ENCODE measurements at places on chromosomes 5 and 9.

- no peak for ATAC-seq
These were observed 18.0 kb downstream of the PAM start for GRCh38 chr5:102773133-102773532.

GRCh38 chr5:175689147-175689991 lies 31.5 kb downstream of the HRH2 start:
- peak; percentile 11 for ATAC-seq

DNA sequence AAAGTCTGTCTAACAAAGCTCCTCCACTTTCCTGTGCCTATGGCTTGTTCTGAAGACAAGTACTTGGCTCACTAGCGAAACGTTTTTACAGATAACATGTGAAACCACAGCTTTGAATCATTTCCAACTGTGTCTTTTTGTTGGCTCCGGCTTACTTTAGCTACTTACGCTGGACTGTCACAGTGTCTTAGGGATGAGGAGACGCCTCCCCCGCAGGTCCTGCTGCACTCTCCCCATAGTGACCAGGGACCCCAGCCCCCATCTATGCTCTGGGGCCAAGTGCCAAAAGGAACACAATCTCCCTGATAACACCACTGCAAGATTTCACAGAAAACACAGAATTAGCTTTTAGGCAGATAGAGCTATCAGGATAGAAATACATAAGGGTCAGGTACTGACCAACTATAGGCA lies 219.1 kb downstream of the ADAMTS6 start:
- ATAC-seq, result no peak

DNA sequence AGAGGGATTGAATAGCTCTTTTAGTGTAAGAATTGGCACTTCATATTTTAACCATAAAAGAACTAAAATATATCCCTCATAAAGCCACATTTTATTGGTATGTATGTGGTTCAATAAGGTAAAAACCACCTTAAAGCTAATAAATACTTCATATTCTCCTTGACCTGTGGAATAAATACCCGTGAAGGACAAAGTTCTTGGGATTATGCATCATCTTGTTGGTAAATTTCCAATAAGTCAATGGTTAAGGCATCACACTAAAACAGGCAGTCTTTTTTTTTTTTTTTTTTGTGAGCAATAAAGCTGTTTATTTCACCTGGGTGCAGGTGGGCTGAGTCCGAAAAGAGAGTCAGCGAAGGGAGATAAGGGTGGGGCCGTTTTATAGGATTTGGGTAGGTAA lies 161.9 kb downstream of the SNCAIP start:
- no peak for ATAC-seq

DNA sequence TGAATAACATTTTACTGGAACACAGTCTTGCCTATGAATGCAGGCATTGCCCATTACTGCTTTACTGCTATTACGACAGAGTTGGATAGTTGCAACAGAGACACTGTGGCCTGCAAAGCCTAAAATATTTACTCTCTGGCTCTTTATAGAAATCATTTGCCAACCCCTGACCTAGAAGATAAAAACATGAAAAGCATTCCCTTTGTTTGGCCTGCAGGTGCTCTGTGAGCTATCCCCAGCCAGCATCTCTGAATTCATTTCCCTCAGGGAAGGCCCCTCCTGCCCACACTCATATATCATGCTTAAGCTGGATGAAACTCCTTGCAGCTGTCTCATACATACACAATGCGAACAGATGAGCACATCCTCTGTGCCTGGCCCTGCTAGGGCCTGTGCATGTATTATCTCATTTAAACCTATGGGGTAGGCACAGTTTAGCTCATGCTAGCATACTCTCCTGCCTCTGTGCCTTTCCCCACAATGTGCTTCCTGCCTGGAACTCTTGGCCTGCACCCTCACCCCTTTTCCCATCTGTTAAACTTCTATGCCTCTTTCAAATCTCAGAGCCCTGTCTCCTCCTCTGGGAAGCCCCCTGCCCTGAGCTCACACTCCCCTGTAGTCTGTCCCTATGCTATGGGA lies 193.1 kb downstream of the PAX5 start:
- ATAC-seq, result no peak

DNA sequence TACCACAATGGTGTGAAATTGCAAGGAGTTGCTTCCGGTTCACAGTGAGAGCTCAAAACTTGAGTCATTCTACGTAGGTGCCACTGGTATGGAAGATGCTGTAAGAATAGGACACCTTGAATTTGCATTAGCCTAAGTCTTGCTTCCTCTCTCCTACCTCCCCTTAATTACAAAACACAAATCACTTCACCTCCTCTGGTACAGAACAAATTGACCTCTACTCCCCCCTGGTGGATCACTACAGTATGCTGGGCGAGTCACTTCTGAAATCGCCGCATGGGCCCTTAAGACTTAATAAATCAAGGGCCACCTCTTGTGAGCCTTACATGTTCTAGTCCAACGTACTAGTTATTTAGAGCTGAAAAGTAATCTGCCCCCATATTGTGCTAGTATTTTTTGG lies 145.3 kb upstream of the SMARCA2 start:
- peak; percentile 36 for ATAC-seq

DNA sequence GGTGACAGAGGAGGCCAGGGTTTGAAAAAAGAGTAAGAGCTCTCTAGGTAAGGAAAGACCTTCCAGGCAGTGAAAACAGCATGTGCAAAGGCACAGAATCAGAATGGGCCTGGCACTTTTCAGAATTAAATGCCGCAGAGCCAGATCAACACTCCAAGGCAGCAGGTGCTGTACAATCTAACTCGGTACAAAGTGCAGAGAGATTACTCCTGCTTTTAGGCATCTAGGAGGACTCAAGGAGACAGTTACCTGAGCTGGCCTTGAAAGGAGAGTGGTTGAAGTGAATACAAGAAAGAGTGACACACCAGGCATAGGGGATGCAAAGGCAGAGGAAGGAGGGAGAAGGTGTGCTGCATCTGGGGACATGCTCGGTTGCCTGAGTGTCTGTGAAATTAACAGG lies 21.5 kb downstream of the HRH2 start:
- ATAC-seq, result no peak

Data from esophagus mucosa (tissue), 1 donor.